ENCODE measurements at places on chromosomes 11 and 22.

- no peak for DNase-seq
Observed at GRCh38 chr11:111472228-111472627, 40.0 kb downstream of the BTG4 start.

- DNase-seq: no peak
Observed at GRCh38 chr11:134800826-134801225, 388.8 kb upstream of the B3GAT1 start.

DNA sequence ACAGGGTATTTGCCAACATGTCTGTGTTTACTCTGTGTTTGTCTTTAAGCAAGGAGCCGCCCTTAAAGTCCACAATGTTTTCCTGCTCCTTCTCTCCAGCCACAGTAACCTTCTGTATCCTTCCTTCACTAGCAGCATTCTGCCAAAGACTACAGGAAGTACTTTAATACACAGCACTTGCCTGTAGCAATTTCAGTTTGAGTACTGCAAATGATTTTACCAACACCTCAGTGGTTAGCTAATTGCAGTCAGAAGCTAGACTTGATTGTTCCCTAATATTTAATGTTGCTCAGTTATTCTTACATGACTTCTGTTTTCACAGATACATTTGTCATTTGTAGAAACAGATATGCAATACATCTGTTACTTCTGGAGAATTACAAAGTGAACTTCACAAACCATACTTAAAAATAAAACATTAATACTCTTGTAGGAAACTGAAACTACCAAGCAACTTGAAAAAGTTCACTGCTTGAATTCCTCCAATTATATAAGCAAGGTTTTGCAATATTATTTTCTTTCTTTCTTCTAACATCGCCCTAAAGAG is 69.1 kb downstream of the FCHSD2 start:
- DNase-seq: no peak

DNA sequence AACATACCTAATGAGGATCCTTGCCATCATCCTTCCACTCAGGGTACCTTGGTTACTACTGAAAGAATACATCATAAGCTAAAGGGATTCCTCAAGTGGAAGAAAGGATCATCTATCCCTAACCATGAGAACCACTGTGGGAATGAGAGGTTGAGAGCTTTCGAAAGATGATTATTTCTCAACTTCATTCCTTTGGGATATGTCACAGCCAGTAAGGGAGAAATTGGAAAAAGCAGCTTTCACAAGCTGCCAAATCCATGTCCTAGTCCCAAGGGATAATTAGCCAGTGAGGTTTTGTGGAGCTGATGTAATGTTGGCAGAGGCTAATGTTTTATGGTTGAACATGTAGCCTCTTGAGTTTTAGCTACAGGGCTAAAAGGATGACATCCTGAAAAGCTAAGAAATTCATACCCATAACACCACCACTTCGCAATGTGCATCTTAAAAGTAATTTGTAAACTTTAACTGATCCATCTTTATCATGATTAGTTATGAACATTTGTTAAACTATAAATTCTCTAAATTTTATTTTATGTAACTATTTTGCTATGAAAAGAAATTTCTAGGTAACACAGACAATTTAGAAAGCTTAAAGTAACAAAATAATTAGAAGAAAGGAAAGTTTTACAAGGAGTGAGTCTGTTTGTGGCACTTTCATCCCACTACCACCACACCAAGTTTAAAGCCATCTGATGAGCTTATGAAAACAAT is 123.9 kb downstream of the MRTFA start:
- no peak for DNase-seq

GRCh38 chr22:48152164-48152775 is 1389.8 kb downstream of the TBC1D22A start:
- DNase-seq: no peak

Measured in stimulated activated CD8-positive, alpha-beta memory T cell treated with anti-CD3 and anti-CD28 coated beads, Interleukin-15, amount 100 ng/mL, for 48 hours (primary cell).